ENCODE measurements at places on chromosomes 13 and 19. TPM values are rescaled to one million over a fixed set of nuclear protein-coding genes. Genes with fewer than 3 reads are reported as not detected.

DNA sequence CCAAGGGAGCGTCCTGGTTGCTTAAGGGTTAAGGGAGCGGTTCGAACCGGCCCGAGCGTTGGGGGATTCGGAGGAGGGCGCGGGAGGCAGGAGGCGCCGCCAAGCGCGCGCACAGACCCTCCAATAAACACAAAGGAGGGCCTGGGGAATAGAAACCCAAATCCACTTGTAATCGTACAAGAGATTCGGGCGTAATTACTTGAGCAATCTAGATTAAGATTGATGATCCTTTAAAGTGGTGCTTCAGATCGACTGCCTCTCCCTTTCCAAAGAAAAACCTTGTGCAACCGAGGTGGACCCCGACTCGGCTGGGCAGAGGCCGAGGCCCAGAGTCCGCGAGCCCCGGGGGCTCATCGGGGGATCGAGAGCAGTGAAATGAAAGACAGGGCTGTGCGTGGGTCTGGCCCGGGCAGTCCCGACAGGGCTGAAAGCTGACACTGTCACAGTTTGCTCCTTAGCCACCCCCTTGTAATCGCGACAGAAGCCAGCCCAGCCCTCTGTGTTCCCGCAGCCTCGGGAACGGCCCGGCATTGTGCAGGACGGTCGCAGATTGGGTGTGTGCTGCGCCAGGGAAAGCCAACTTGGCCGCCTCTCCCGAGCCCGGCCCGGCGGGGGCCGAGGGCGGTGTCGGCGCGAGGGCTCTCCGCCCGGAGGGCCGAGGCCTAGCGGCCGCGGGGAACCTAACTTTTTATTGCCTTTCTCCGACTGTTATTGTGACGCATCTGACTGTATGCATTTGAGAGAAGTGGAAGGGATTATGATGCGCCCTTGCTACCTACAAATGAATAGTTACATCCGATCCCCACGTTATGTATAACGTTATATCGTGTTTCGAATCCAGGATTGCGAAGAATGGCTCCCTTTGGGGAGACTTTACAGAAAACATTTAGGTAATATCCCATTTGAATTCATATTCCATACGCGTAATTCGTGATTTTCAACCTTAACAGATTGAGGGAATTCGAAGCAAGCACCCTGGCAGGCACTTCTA lies 5.5 kb downstream of the MAB21L1 start:
- peak; percentile 72 for DNase-seq

TDRD12 gene
- total RNA-seq: 1.3 TPM

CDX2 gene
- total RNA-seq: 0.11 TPM

METTL21C gene
- total RNA-seq: not detected

DNA sequence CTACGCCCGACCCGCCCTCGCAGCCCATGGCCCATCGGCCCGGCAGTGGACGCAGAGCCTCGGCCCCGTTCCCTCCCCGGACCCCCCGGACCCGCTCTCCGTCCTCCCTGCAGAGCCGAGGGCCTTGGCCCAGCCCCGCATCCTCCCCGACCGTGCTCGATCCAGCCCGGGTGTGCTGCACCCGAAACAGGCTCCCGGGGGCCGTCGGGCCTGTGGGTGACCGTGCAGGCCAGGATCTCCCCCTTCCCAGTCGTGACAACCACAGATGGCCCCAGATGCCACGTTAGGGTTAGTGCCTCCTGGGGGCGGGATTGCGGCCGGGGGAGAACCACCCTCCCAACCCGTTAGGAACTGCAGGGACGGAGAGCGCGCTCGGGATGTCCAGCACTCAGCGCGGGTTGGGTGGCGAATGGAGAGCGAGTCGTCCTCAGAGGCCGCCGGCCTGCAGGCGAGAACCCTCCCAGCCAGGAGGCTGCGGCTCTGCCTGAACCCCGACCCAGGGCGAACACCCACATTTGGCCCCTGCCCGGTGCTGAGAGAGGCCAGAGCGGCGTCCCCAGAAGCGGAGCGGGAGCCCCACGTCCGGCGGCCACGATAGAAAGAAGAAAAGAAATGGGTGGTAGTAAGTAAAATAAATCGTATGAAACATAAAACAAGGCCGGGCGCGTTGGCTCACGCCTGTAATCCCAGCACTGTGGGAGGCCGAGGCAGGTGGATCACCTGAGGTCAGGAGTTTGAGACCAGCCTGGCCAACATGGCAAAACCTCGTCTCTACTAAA lies 6.7 kb upstream of the MADCAM1 start:
- peak; percentile 58 for DNase-seq

GRCh38 chr13:69565334-69565733 lies 542.3 kb upstream of the ATXN8OS start:
- peak; percentile 34 for DNase-seq

ZNF544 gene
- total RNA-seq: 59.2 TPM

DNA sequence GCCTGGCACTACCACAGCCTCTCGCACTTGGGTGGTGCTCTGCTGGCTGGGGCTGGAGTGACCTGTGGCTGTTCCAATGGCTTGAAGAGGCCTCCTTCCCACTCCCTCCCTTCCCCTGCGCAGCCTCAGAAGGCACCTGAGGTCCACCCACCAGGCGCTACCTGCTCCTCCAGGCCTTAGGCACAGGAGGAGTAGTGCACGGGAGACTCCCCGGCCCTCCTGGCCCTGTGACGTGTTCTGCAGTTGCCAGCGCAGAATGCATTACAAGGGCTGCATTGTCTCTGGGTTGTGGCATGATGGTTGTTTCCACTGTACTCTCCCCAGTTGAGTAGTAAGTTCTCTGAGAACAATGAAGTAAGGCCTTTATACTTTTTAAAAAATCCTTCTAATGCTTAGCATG lies 128.6 kb downstream of the TEX29 start:
- DNase-seq: no peak

F10 gene
- 0.87 TPM for total RNA-seq

- no peak for DNase-seq
Measured at GRCh38 chr19:11092181-11092538, 2.9 kb downstream of the LDLR start.

- DNase-seq: no peak
Measured at GRCh38 chr13:75440100-75440499, 41.9 kb downstream of the TBC1D4 start.

ZNF575 gene
- total RNA-seq: not detected

All from WTC11 (cell line).